Stimulated activated CD4-positive, alpha-beta T cell treated with anti-CD3 and anti-CD28 coated beads, Interleukin-4, amount 100 ng/mL, for 48 hours (primary cell): ENCODE measurements at places on chromosomes 12 and 14.

DNA sequence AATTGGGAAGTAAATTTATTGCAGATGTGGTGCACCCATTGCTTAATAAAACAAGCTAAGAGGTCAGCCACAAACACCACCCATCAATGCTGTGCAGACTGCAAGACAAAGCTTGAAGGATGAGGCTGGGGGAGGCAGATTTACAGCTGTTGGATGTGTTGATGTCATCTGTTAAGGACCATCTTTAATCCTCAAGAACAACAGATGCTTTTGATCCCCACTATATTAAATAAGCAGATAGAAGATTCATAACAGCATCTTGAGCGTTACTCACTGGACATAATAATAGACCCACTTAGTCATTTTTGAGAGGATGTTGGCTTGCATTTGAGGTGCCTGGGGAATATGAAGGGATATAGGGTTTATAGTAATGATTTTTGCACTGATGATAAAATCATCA is 58.8 kb downstream of the GPR68 start:
- DNase-seq = no peak

- no peak for DNase-seq
These were observed 886 bp upstream of the PRICKLE1 start for GRCh38 chr12:42590330-42590934.

DNA sequence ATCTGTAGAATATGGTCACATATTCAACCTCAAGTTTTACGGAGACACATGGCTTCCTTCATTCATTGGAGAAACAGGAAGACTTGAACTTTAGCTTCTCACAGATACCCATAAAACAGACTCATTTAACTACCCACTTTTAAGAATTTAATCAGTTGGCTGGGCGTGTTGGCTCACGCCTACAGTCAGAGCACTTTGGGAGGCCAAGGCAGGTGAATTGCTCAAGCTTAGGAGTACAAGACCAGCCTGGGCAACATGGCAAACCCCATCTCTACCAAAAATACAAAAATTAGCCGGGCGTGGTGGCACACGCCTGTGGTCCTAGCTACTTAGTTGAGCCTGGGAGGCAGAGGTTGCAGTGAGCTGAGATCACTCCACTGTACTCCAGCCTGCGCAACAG is 64.7 kb upstream of the STAC3 start:
- no peak for DNase-seq

GRCh38 chr14:53047307-53048069 is 96.6 kb upstream of the FERMT2 start:
- DNase-seq = no peak

- DNase-seq = no peak
These were observed 1290.1 kb downstream of the AACS start for GRCh38 chr12:126355346-126355745.

- no peak for DNase-seq
These were observed 20.5 kb downstream of the ZDHHC22 start for GRCh38 chr14:77120771-77121743.

DNA sequence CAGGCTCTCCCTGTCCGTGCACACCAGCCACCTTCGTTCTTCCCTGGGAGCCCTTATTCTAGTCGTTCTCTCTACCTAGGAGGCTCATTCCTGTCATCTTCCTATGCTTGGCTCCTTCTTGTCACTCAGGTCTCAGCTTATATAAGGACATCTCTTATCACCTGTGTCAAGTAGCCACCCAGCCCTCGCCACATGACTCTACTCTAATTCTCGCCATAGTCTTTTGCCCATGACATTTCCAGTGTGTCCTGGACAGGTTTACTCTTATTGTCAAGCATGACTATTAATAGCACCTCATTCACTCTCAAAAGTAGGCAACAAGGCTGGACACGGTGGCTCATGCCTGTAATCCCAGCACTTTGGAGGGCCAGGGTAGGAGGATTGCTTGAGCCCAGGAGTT is 175.7 kb upstream of the NUDT4 start:
- no peak for DNase-seq

- no peak for DNase-seq
These were observed 105.9 kb downstream of the PRMT8 start for GRCh38 chr12:3596703-3597415.

GRCh38 chr12:89968151-89968700 is 259.6 kb upstream of the ATP2B1 start:
- DNase-seq = no peak
